ENCODE measurements at places on chromosomes 7 and 10. TPM values are rescaled to one million over a fixed set of nuclear protein-coding genes. Genes with fewer than 3 reads are reported as not detected.
A peak's percentile ranks its signal among the peaks of the same experiment; 100 is the strongest.

AKR1D1 gene
- not detected for total RNA-seq

- no peak for DNase-seq
Observed at GRCh38 chr10:96890580-96890979, 58.5 kb downstream of the LCOR start.

GRCh38 chr7:28037220-28038010 is 143.2 kb downstream of the JAZF1 start:
- DNase-seq, result peak; percentile 95

FAM237B gene
- total RNA-seq, result not detected

GRCh38 chr10:112954974-112955581 is 5.0 kb downstream of the TCF7L2 start:
- DNase-seq, result peak; percentile 17

GRCh38 chr7:25297278-25297677 is 69.0 kb upstream of the NPVF start:
- DNase-seq, result no peak

INMT gene
- not detected for total RNA-seq

CCL24 gene
- not detected for total RNA-seq

GNAT3 gene
- total RNA-seq, result not detected

PAX2 gene
- total RNA-seq, result not detected

DNA sequence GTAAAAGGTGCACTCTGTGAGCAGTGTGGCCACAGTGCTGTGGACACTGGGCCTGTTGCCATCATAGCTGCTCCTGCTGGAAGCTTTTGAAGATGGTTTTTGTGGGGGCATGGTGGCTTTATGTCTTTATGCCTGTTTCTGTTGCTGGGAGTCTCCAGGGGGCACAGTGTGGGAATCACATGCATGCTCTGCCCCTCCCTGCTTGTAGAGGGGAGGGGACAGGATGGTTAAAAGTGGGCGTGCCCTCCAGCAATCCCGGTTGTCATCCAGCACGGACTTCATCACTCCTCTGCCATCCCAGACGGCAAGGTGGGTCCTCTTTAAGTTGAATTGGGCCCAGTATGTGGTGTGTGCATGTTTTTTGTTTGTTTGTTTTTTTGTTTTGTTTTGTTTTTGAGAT is 20.2 kb downstream of the OGDH start:
- DNase-seq, result no peak

GRCh38 chr7:102976493-102976892 is 63.7 kb downstream of the LRRC17 start:
- DNase-seq, result no peak

DNA sequence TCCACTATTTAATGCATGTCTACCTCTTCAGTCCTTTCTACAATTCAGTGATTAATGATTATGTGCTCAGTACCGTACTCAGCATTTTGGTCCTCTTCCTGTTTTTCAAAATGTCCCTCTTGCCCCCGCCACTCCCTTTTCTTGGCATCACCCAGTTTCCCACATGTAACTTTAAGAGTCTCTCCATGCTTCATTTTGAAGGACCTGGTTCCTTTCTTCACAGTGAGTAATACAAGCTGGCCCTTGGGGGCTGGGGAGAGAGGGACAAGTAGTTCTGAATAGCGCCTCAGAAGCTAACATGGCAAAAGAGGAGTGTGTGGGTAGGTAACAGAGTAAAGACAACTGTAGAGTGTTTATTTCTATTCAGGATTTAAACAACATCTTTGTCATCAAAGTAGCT is 34.6 kb upstream of the SLIT1 start:
- DNase-seq, result no peak

DNA sequence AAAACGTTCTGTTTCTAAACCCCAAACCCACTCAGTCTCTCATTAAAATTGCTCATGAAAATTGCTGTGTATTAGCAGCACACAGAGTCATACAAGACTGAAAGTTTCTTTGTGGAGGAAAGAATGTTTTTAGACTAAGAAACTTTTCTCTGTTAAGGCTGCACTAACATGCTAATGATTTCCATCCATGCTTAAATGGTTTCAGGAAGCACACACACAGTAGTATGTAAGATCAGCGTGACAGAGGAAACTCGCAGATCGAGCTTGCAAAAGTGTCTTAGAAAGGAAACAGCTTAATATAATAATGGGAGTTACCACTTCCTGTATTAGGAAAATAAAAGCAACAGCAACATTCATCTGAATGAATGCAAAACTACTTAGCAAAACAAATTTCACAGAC is 112.7 kb downstream of the ICA1 start:
- DNase-seq, result peak; percentile 63

GRCh38 chr7:134457210-134457609 is 1.7 kb downstream of the AKR1B1 start:
- no peak for DNase-seq

GRID2IP gene
- total RNA-seq, result not detected
